ENCODE measurements at places on chromosomes 2 and 18.

DNA sequence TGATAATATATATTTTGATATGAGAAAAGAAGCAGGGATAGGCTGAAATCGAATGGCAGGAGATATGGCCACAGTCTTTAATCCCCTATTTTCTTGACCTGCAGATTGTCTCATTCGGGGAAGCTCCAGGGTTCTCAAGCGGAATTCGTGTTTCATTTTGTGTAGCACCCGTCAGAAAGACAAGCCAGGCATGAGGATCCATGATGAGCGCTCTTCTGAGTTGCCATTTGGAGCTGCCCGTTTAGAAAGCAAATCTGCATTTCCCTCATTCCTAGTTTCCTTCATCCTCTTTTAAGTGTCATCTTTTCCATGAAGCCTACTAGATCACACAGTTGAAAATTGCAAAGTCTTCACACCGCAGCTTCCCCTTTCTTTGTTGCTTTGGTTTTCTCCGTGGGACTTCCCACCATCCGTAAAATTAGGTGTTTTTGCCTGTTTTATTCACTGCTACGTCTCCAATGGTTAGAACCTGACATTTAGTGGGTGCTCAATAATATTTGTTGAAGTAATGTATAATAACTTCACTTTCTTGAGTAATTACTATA lies 16.9 kb downstream of the HNMT start:
- no peak for DNase-seq

DNA sequence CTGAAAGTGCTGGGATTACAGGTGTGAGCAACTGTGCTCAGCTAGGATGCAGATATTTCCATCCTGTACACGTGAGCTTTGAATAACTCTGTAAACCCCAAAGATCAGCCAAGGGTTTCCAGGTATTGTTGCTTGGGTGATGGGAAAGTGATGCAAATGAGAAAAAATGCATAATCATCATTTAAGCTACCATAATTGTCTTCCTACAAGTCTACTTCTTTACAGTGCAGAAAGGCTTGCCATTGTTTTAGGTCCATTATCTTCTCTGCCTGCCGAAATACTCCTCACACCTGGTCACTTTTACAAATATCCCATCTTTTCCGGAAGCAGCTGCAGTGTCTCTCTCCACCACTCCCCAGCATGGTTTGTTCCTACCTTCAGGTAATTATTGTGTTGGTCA lies 259.8 kb upstream of the CCDC68 start:
- no peak for DNase-seq

DNA sequence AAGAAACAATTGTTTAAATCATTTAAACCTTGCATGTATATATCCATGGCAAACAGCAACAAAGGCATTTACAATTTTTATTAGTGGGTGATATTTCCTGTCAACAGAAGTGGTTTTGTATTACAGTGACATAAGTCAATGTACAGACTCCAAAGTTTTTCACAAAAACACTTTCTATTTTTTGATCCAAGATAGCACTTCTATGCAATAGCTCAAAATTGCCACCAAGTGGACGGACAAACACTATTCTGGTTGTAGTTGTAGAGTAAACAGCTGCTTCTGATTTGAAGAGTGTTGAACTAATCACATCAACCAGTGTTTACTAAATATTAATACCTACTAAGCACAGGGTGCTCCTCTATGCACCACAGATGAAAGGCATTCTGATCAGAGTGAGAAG lies 421.4 kb downstream of the NCKAP5 start:
- no peak for DNase-seq

- no peak for DNase-seq
These were observed 198.9 kb downstream of the SMAD7 start for GRCh38 chr18:48751727-48752468.

GRCh38 chr2:183031911-183032794 lies 6.1 kb downstream of the NCKAP1 start:
- DNase-seq: peak; percentile 17

DNA sequence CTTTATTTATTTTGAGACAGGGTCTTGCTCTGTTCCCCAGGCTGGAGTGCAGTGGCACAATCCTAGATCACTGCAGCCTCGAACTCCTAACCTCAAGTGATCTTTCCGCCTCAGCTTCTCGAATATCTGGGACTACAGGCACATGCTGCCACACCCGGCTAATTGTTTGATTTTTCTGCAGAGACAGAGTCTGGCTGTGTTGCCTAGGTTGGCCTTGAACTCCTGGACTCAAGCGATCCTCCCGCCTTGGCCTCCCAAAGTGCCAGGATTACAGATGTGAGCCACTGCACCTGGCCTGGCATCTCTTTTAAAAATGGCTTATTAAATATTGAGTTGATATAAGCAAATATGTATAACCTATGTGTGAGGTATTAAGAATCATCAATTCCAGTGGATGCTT lies 209.5 kb downstream of the FAM210A start:
- DNase-seq: no peak

GRCh38 chr18:13051950-13052349 lies 60.8 kb downstream of the CEP192 start:
- DNase-seq: no peak

DNA sequence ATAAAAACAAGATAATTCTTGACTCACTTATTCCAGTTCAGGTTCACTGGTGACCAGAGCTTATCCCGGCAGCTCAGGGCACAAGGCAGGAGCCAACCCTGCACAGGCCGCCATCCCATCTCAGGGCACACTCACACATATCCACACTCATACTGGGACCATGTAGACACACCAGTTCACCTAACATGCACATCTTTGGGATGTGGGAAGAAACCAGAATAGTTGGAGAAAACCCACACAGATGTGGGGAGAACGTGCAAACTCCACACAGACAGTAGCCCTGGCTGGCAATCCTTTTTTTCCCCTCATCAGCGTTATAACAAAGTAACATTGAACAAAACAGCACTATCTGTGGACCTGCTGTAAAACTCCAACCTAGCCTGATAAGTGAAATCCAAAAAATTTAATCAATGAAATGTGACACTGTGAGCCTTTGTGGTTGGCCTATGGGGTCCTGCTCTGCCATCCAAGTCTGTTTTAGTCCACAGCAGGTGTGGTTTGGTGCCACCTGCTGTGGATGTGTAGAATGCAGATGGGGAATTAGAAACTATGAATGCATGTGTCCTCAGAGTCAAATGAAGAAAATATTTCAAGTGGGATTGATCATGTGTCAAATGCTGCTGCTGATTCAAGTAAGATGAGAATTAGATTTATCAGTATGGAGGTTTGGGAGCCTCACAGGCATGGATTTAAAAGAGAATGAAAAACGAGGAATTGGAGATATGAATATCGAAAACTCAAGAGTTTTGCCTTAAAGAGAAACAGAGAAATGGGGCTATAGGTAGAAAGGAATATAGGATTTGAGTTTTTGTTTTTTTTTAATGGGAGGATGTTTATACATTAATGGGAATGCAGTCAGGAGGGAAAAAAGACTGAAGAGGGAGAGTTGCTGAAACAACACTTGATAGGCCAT lies 47.0 kb downstream of the UGP2 start:
- DNase-seq: peak; percentile 49

- no peak for DNase-seq
These were observed 9.8 kb downstream of the KIF1A start for GRCh38 chr2:240810199-240810598.

GRCh38 chr2:194103941-194104659 lies 1552.9 kb upstream of the SLC39A10 start:
- DNase-seq: no peak

GRCh38 chr2:199851883-199852282 lies 891 bp upstream of the FTCDNL1 start:
- DNase-seq: no peak

DNA sequence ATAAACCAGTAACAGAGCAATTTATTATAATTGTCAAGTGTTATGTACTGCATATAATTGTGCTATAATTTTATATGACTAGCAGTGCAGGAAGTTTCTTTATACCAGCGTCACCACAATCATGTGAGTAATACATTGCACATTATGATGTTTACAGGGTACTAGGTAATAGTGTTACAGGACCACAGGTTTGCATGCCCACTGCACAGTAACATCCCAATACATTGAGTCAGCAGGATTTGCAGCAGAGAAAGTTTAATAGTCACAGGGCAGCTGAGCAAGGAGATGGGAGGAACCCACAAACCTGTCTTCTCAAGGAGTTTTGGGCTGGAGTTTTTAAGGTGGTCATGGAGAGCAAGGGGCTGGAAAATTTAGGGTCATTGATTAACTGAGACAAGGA lies 1042.9 kb upstream of the ACVR2A start:
- peak; percentile 9 for DNase-seq

DNA sequence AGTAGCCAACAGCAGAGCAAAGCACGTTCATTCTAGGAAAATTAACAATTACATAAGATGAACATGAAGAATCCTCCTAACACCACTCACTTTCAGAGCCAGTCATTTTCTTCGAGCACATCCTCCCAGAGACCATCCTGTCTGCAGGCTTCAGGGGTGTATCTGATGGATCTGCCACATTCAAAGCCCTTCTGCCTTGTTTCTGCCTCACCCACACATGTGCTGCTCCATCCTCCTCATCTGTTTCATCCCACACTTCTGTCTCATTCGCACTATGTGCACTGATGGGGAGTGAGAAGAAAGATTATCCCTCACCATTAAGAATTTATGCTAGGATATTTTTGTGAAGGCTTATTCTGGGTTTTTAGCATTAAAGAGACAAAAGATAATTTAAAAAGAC lies 287.9 kb upstream of the PKDCC start:
- DNase-seq: no peak

DNA sequence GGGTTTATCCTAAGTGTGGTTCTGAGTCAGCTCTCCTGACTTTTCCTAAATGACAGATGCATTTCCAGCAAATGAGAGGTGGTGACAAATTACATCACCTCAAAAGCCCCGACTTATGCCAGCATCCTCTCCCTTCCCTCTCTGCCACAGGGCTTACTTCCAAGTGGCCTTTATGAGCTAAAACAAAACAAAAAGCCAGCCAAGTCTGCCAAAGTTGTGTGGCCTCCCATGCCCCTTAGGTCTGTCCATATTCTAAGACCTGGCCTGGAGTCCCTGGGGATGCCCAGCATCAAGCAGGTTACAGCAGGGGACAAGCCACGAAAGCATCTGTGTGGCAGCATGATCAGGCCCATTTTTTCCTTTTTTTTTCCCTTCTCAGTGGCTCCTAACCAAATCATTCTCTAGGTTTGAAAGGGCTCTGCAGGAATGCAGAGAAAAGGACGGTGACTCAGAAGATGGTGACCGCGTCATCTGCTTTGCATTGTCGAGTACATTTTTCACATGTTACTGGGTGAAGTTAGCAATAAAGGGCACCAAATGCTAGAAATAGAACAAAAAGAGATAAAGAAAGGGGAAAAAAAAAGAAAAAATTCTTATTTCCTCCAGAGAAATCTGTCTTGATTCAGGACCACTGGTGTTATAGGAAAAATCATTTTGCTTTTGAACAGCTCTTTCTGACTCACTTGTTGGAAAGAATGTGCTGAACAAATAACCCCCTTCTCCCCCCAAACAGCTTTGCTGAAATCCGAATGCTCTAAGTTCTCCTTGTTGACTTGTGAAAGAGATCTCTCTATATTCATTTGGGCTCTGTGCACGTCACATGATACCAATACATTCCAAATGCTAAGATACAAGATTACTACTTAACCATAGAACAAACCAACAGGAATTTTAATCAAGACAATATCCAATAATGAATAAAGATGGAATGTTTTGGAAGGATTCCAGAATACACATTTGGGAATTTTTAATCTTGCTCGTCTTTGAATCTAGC lies 178.7 kb downstream of the EN1 start:
- DNase-seq: peak; percentile 96

GRCh38 chr2:143128681-143129580 lies at the start of gene ARHGAP15:
ARHGAP15 (plus strand) TSS chr2:143129419.
- DNase-seq: no peak

All from astrocyte of the spinal cord (primary cell).